ENCODE measurements at places on chromosomes 4 and X. TPM values are rescaled to one million over a fixed set of nuclear protein-coding genes. Genes with fewer than 3 reads are reported as not detected.

DNA sequence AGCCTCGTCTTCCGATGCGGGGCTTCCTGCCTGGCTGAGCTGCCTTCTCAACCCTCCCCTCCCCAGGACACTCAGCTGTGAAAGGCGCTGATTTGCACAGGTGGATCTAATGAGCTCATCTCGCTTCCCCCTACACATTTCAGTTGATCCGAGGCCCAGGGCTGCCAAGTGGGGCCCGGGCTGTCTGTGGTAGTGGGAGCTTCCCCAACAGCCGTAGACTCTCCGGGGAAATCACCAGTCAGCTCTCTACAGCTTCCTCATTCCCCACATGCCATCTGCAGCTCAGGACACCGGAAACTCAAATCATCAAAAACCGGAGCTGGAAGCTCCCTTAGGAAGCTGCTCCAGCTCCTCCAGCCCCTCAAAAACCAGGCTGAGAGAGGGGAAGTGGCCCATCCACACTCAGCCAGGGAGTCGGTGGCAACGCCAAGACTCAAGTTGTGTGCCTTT lies 56.2 kb downstream of the SMIM20 start:
- DNase-seq = no peak

DNA sequence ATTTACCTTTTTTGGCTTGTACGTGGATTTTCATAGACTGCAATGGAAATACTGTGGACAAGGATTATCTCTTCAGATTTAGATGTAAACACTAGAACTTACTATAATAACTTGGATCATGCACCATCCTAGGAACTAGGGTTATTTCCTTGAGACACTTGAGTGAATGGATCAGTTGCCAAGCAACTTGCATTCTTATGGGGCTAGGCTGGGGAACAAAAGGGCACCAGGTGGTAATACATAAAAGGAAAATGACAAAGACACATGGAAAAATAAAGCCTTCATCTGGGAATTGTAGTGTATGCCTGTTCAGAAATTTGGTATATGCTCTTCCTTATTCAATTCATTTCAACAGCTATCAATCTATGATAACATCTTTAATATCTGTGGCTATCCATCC lies 247.1 kb downstream of the SPRY1 start:
- DNase-seq = no peak

DNA sequence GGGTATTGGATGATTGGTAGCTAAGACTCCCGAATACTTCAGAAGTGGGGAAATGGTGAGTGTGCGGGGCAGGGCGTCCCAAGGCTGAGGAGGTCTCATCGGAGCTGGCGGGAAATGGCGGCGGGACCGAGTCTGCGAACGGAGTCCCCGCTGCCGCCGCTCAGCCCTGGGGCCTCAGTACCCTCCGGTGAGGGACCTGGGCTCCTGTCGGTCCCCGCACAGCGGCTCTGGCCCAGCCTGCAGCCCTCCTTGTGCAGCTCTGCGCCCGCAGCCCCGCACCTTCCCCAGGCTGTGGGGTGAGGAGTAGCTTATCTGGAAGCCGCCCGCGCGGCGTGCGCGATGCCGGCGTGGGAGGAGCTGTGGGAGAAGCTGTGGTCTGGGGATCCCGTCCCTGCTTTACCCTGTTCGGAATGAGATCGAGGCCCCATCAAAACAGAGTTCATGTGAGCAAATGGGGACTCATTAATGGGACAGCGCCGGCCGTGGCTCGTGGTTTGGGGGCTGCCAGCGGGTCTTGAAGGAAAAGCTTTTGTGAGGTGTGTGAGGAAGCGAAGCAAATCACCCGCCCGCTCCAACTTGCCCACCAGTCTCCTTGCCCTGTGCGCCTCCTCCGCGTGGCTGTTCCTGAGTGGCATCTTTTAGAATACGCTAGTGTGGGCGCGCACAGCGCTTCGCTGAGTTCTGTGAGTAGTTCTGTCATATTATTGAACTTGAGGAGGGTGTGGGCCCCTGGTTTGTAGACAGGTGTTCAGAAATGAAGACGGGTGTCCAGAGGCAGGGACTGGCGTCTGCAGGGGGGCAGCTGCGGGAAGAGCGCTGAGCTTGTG lies 531 bp downstream of the ZNF141 start:
- peak; percentile 22 for DNase-seq

DNA sequence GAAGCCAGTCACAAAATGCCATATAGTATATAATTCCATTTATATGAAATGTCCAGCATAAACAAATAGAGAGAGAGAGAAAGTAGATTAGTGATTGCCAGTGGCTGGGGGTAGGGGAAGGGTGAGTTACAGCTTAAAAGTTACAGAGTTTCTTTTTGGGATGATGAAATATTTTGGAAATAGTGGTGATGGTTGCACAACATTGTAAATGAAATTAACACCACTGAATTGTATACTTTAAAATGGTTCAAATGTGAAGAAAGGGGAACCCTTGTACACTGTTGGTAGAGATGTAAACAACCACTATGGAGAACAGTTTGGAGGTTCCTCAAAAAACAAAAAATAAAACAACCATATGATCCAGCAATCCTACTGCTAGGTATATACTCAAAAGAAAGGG lies 131.2 kb upstream of the GPC4 start:
- no peak for DNase-seq

DNA sequence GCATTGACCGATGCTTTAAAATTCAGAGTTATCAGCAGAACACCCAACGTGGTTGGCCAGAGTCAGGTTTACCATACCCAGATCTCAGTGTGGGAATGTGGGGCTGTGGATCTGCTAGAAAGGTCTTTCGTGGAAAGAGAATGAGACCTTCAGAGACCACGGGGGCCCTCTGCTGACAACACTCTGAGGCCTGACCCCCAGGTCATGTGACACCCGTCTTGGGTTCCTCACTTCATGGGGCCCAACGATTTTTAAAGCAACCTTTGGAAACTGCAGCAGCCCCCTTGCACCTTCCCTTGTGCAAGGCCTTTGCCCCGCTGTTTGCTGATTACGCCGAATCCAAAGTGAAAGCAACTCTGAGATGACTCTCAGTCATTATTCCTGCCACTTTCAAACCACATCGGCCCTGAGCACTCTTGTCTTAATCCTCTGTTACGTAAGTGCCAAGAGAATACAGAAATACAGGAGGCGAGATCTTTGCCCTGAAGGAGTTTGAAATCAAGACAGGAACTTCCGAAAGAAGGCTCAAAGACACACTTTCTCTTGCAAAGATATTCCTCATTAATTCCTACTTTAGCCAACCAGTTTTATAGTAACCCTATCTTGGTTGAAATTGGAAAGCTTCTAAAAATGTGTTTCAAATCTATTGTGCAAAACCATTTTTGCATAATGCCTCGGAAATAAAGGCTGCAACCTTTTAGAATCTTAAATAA lies 88.3 kb downstream of the EVC2 start:
- no peak for DNase-seq

DNA sequence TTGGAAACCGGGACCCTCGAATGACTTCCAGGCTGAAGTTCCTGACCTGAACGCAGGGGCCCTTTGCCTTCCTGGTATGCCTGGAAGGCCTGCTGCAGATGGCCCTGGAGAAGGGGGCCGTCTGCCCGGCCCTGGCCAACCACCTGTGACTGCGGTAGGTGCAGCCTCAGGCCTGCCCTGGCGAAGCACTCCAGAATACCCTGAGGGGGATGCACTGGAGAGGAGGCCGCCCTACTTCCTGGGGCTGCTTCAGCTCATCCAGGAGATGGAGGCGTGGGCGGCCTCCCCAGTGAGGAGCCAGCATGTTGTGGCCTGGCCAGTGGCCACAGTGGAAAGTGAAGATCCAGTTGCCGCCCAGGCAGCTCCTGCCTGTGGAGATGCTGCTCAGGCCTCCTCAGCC lies 26.4 kb upstream of the PNMA3 start:
- no peak for DNase-seq

DNA sequence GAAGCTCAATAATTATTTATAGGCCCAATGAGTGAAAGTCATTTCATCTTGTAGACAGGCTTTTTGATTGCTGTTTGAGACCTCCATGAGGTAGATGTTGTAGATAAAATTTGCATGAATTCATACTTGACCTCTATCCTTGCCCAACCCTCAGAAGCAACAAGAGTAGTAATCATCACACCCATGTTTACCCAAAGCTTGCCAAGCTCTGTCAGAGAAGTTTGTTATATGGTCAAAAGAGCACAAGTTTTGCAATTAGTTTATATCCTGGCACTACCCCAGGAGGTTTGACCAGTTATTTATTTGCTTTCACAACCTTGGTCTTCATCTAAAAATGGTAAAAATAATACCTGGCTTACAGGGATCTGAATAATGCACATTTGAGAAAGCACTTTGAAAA lies 20.7 kb downstream of the ADH7 start:
- DNase-seq = no peak

- DNase-seq = no peak
Observed at GRCh38 chr4:188363196-188363595, 224.0 kb downstream of the TRIML1 start.

The OPRPN gene
- total RNA-seq = not detected

The RXFP1 gene
- not detected for total RNA-seq

The NUDT11 gene
- 4.6 TPM for total RNA-seq
